Heart left ventricle (tissue), 16 donors: ENCODE measurements at places on chromosomes 5 and 9. TPM values are rescaled to one million over a fixed set of nuclear protein-coding genes. Genes with fewer than 3 reads are reported as not detected.

GRCh38 chr5:308672-309271, 12.7 kb upstream of the AHRR start:
- DNase-seq: peak; percentile 11

- no peak for DNase-seq
Measured at GRCh38 chr9:28923351-28923750, 1350.1 kb upstream of the C9orf72 start.

- no peak for DNase-seq
Measured at GRCh38 chr5:93307557-93307956, 273.5 kb downstream of the NR2F1-AS1 start.

DNA sequence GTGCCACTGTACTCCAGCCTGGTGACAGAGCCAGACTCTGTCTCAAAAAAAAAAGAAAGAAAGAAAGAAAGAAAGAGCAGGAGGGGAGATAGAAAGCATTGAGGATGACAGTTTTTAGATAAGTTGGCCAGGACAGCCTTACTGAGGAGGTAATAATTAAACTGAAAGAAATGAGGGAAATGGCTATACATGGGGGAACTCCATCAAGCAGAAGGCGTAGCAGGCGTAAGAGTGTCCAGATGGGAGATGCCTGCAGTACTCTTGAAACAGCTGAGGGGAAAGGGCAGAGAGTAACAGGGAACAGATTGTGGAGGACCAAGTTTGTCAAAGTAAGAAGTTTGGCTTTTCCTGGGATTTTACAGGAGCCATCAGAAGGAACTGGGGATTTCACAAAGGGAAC, 57.5 kb downstream of the HMGCS1 start:
- DNase-seq: no peak

DNA sequence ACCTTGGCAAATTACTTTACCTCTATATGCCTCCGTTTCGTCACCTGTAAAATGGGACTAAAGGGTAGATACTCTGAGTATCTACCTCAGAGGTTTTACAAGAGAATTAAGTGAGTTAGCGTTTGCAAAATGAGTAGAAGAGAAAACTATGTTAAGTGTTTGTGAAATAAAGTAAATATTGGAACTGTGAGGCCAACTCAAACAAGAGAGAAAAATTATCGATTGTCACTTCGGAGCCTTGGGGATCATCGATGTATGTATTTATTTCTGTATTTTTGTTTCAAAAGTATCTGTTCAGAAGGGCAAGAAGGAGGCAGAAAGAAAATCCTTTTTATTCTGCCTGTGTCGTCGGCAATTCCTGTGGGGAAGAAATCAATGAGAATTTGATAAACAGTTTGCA, 25.8 kb upstream of the C5orf58 start:
- DNase-seq: no peak

GRCh38 chr9:115204904-115205453, 87.0 kb upstream of the TNC start:
- no peak for DNase-seq

DNA sequence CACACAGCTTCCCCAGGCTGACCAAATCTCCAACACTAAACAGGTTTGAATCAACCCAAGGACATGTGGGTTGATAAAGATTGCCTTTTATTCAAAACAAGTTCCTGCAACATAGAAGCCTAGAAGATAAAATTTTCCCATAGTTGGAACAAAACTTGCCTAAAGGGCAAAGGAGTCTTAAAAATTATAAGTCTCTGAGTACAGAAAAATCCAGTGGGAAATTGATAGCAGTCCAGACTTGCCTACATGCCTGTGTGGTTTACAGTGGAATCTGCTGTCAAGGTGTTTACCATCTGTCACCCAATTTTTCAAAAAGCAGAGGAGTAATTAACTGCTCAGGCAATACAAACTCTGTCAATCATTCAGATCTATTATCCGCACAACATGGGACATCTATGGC, 168.2 kb downstream of the PPP2R2B start:
- no peak for DNase-seq

GRCh38 chr9:18274693-18275092, 199.3 kb upstream of the ADAMTSL1 start:
- DNase-seq: no peak

- DNase-seq: no peak
Measured at GRCh38 chr5:127999909-128000308, 83.7 kb upstream of the SLC12A2 start.

- DNase-seq: no peak
Measured at GRCh38 chr9:20545023-20545622, 77.2 kb downstream of the MLLT3 start.

- DNase-seq: no peak
Measured at GRCh38 chr9:33263131-33264002, 1.1 kb downstream of the BAG1 start.

DNA sequence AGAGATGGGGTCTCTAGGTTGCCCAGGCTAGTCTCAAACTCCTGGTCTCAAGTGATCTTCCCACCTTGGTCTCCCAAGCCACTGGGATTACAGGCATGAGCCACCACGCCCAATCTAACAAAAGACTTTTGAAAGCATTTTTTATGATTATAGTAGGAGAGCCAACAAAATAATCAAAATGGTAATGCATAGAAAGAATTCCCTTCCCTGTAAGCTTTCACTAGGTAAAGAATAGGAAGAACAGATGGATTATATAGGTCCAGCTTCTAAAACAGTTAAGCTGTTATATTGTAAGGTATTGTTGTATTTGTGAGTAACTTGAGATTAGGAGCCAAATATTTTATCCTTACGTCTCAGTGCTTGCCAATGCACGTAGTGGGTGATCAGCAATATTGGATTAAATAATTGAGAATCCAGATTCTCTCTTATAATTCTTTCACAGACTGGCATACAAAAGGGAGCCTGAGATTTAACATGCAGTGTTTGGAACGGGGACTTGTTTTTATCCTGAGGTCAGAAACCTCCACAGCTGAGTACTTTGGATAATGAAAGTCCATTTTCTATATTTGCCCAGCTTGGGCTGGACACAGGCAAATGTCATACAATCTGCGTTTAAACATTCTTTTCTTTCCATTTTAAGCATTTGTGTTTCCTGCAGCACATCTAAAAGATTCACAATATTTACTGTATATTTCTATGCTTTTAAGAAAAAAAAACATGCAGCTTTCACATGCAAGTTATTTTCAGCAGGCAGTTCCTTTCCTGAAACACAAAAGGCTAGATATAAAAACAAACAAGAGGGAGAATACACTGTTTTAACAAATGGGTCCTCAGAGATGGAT, 238.4 kb downstream of the ARRDC3 start:
- DNase-seq: no peak

GRCh38 chr9:19598722-19599121, 189.9 kb downstream of the ACER2 start:
- DNase-seq: no peak

DNA sequence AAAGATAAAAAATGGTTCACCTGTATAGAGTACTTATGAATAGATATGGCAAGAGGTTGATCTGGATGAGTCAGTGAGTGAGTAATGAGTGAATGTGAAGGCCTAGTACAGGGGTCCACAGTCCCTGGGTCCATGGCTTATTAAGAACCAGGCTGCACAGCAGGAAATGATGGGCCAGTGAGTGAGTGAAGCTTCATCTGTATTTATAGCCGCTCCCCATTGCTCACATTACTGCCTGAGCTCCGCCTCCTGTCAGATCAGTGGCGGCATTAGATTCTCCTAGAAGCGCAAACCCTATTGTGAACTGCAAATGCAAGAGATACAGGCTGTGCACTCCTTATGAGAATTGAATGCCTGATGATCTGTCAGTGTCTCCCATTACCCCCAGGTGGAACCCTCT, 307.7 kb upstream of the ZNF608 start:
- DNase-seq: no peak

- no peak for DNase-seq
Measured at GRCh38 chr9:748861-749497, 92.5 kb upstream of the DMRT1 start.

DNA sequence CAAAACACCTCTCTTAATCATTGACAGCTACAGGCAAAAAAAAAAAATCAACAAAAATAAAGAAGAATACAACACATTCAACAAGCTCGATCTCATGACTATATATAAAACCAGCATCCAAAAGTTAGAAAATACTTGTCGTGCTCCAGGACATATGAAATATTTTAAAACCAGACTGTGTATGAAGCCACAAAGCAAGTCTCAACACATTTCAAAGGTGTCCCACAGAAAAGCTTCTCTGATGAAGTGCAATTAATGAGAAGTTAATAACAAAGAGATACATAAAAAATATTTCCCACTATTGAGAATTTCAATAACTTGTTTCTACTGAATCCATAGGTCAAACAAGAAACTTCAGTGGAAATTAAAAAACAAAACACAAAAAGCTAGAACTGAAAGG, 178.7 kb downstream of the PLK2 start:
- DNase-seq: no peak

- DNase-seq: no peak
Measured at GRCh38 chr5:173761178-173761513, 127.0 kb upstream of the CPEB4 start.

Gene SLC6A19
- total RNA-seq: not detected

Gene LRRC70
- total RNA-seq: 1.4 TPM

Gene ARSI
- not detected for total RNA-seq

Gene GZMA
- total RNA-seq: 5.2 TPM

Gene RC3H2
- total RNA-seq: 52.2 TPM

Gene LYRM7
- total RNA-seq: 26.1 TPM

Gene TRIO
- total RNA-seq: 58.0 TPM

Gene ZBTB26
- total RNA-seq: 3.7 TPM

Gene PLCXD3
- 48.2 TPM for total RNA-seq

Gene MTAP
- 27.3 TPM for total RNA-seq
